Stimulated activated naive B cell treated with anti-CD40 and anti-IgM and Interleukin-4, amounts not matched to agents 10 μg/mL and 1 μg/mL and 100 μg/mL, for 72 hours (primary cell): ENCODE measurements at places on chromosomes 4 and X.

- peak; percentile 29 for DNase-seq
These were observed 16.3 kb downstream of the MAN2B2 start for GRCh38 chr4:6591313-6591712.

GRCh38 chr4:186192066-186192612, 772 bp downstream of the CYP4V2 start:
- DNase-seq = no peak

- no peak for DNase-seq
These were observed 1147.9 kb downstream of the NLGN4X start for GRCh38 chrX:5080791-5081190.

- DNase-seq = no peak
These were observed 490.2 kb downstream of the TLL1 start for GRCh38 chr4:166363198-166363597.

- no peak for DNase-seq
These were observed 1014.8 kb downstream of the C4orf33 start for GRCh38 chr4:130110770-130111169.

DNA sequence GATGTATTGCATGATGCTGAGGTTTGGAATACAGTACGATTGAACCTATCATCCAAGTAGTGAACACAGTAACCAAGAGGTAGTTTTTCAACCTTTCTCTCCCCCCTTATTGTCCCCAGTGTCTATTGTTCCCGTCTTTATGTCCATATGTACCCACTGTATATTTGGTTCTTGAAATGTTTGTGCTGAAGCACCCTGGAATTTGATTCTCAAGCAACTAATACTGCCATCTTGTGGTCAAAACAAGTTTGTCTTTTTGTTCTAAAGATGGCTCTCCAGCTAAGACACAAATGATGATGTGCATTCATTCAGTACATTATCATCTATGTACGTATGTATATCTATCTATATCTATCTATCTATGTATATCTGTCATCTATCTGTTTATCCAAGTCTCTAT, 33.5 kb upstream of the DCX start:
- no peak for DNase-seq

DNA sequence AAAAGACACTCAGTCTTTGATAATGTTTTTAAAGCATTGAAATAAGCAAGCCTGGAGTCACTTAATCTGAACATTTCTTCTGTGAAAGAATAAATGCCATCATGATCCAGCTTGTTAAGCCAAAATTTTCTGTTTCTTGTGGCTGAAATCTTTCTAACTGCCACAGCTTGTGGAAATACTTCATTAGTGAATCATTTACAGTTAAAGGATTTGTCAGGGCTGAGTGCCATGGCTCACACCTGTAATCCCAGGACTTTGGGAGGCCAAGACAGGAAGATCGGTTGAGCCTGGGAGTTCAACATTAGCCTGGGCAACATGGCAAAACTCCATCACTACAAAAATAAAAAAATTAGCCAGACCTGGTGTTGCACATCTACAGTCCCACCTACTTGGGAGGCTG, 93.3 kb upstream of the PDE5A start:
- DNase-seq = no peak

DNA sequence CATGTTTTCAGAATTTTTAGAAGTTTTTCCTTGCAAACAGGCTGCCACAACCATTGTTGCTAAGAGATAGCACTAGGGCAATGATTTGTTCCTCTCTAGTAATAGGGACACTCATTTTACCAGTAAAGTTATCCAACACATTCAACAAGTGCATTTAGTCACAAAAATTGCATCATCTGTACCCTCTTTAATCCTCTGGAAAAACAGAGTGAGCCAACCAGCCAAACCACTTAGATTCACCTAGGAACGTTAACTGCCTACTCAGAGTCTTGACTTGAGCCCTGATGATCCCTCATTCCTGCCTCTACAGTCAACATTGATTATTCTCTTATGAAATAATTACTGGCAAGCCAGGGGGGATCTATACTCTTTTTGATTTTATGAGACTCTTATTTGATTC, 17.0 kb upstream of the ADGRA3 start:
- no peak for DNase-seq

DNA sequence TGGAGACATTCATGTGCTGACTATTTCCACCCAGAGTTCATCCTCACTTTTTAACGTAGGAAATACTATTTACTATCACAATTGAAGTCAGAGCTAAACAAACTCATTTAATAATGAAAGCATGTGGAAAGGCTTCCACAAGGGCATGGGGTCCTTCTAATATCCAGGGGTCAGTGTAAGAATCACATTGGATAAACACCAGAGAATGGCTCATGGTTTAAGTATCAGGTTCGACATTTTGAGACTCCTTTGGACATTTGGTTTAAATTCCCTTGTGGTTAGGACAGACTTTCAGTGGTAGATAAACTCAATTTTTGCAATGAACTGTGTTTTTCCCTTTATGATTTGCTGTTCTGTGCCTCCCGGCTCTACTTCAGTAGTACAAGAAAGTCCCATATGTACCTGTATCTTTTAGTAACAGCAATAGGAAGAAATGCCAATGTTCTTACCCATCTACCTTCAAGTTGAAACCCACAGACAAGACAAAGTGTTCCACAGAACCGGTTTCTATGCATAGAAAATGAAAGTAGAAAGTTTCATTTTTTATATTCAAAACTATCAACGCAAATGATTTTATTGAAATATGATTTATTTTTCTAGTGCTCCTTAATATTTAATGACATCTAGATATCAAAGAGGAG, 589.0 kb upstream of the FAM241A start:
- DNase-seq = no peak

- no peak for DNase-seq
These were observed 149.5 kb downstream of the MAML3 start for GRCh38 chr4:140004549-140004895.

DNA sequence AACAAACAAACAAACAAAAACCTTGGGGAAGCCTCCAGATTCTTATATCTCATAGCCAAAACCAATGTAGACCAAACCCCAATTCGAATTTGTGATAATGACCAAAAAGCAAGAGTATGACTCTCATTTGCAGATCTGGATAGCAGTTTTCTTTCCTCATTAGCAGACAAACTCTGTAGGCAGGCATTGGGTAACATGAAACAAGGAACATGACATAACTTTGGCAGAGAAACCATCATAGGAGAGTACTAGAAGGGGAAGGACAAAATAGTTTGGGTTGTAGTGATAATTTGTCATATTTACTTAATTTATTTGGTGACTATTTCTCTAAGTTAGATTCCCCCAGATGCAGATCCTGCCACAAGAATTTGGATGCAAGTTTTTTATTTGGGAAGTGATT, 187.8 kb downstream of the MID1IP1 start:
- DNase-seq = no peak

DNA sequence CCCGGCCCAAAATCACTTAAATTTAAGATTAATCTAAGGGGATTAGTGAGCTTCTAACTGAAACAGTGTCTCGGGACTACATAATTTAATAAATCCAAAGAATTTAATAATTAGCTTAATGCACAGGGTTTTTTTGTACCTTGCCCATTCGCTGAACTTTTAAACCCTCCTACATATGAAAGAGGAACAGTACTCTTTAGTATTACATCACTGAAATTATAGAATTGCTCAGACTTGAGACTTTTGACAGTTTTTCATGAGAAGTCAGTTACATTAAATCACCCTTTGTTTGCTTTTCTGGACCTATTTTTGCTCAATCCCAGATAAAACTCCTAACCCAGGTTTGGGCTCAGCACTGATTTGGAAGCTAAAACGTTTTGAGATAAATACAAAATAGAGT, 2.4 kb upstream of the TADA2B start:
- no peak for DNase-seq

- DNase-seq = no peak
These were observed 31.5 kb upstream of the PTTG2 start for GRCh38 chr4:37928426-37929416.
